ENCODE measurements at places on chromosomes 4 and X.

DNA sequence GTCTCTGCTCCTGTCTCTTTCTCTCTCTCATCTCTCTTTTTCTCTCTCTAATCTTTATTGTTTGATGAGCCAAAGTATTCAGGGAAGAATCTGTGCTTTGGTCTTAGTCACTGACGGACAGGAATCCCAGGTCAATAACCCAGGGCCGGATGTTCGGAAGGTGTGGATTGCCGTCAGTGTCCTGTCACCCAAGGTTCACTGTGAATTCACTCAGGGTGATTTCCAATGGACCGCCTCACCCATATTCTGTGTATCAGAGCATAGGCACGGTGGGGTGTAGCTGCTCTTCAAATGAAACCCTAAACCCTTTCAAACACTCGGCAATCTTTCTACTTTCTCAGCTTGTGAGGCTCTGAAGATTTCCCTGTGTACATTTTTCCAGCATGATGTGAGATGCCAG is 144.6 kb upstream of the GPC4 start:
- no peak for DNase-seq

DNA sequence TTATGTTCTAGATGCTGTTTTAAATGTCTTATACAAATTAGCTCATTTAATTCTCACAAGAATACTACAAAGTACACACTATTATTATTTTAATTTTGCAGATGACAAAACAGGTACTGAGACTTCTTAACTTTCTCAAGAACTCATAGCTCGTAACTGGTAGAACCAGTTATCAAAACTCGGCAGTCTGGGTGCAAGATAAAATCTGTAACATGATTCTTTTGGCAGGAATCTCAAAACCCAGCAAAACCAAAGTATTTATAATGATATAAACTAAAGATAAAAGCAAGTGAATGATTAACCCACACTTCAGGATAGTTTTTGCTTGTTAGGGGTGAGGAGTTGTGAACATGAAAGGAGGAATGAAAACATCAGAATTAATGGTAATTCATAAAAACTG is 27.6 kb downstream of the CLNK start:
- DNase-seq, result no peak

DNA sequence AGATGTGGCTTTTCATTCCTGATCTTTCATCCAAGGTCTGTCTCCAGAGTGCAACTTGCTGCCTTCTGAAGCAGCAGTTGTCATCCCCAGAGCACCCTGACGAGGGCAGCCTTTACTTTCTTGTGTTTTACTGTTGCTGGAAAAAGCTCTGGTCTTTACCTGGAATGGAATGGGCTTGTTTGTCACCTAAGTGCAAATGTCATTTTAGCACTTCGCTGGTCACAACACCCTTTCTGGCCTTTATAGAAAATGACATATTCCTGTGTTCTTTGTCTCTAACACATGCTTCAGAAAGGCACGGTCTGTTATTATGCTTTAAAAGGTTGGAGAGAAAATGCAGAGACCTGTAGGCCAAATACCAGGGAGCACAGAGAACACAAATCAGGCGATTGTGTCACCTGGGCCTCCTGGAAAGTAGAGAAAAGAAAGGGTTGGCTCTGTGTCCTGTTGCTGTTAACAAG is 332.7 kb upstream of the IGFBP7 start:
- no peak for DNase-seq

DNA sequence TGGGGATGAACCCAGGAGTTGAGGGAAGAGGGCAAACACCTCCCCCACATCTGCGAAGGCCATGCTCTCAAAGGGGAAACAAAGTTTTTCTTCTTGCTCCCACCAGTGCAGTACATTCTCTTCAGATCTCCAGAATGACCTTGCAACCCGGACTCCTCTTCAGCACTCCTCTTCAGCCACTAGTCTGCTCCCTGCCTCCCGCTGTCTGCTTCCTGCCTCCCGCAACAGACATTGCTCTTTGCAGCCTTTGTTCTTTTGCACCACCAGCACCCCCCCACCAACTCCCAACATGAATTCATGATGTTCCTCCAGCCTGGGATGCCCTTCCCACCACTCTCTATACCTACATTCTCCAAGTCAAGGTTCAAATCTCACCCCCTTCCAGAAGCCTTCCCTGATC is 32.1 kb downstream of the UTP14A start:
- no peak for DNase-seq

GRCh38 chrX:9495496-9495895 is 30.6 kb downstream of the TBL1X start:
- no peak for DNase-seq

- no peak for DNase-seq
Measured at GRCh38 chrX:1153940-1154339, 58.5 kb downstream of the CRLF2 start.

GRCh38 chr4:69239557-69240168 is 25.1 kb upstream of the UGT2B11 start:
- no peak for DNase-seq

DNA sequence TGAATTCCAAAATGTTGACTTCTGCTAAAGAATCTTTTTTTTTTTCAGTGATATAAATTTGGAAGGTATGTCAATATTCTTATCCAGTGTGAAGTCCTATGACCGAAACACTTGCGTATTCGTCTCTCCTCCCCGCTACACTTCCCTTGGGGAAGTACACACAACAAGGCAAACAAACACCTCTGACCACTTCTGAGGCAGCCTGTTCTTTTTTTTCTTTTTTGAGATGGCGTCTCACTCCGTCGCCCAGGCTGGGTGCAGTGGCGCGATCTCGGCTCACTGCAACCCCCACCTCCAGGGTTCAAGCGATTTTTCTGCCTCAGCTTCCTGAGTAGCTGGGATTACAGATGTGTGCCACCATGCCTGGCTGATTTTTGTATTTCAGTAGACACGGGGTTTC is 78.1 kb upstream of the DHRSX start:
- DNase-seq, result no peak

DNA sequence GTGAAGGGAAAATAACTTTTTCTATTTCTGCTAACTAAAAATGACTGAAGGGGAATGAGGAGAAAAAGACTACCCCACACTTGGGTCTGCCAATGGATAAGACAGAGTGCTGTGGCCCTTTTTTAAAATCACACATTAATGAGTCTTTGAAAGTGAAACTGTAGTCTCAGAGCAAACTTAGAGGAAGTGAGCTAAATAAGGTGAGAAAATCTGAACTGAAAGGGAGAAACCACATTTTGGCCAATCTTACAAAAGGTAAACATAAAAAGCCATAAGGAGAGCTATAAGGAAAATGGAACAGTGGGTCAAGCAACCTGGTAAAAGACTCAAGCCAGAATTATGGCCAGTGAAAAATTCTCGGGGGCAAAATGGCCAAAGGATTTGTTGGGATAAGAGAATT is 755.1 kb upstream of the IGFBP7 start:
- DNase-seq, result no peak

DNA sequence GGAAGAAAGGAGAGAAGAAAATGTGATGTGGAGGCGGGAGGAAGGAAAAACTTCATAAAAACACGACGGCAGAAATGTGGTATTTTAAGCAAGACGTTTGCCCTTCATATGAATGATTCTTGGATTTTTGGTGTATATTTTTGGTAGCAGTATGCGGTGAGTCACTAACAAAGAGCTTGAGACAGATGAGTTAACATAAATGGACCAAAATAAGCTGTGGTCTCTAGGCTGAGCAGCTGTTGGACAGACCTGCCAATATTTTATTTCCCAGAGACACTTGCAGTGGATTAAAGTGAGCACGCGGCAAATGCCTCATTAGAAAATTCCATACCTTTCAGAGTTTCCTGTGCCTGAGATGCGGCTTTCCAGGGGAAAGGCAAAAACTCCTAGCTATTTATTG is 43.1 kb upstream of the RPS6KA3 start:
- DNase-seq, result no peak

GRCh38 chr4:156628858-156629257 is 342.7 kb downstream of the PDGFC start:
- no peak for DNase-seq

- no peak for DNase-seq
Measured at GRCh38 chr4:129046055-129046959, 47.0 kb downstream of the SCLT1 start.

- DNase-seq, result no peak
Measured at GRCh38 chrX:115427861-115428410, 133.0 kb upstream of the PLS3 start.

DNA sequence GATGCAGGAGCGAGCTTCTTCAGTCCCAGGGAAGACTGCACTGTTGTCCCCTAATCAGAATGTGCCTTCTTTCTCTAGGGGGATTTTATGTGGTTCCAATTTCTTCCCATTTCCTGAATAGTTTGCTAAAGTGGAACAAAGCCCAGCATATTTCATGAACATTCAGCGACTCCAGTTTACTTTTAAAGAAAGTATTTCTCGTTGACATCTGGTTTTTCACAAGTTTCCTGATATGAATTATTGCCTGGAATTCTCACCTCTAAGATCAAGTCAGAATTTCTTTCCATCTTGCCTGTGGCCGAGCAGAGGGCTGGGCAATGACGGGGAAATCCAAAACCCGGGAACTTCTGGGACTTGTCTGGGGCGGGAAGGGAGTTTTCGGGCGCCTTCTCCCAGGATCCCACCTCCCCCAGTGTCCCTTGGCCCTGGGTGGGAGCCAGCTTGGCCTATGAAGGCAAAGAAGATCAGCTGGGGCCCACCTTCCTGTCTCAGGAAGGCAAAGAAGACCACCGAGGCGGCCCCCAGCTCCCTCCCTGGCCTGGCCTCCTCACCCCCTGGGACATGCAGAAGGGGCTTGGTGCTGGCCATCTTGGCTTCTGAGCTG is 15.4 kb downstream of the SORCS2 start:
- no peak for DNase-seq

GRCh38 chrX:48940404-48940955 is 16.9 kb downstream of the OTUD5 start:
- DNase-seq, result no peak

GRCh38 chrX:136694431-136695087 is 46.6 kb downstream of the CD40LG start:
- no peak for DNase-seq

DNA sequence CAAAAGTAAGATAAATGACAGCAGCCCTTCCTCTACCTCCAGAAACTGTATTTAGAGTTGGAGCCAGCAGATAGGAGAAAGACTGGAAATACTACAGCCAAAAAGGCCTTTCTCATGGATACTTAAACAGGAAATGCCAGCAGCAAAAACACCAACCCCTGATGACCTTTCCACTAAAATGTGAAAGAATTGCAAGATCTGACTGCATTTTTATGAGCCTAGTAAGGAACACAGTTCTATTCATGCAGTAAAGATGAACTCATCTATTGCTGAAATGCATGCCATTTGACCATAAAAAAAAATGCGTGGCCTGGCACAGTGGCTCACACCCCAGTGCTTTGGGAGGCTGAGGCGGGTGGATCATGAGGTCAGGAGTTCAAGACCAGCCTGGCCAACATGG is 19.9 kb downstream of the ABCG2 start:
- no peak for DNase-seq

DNA sequence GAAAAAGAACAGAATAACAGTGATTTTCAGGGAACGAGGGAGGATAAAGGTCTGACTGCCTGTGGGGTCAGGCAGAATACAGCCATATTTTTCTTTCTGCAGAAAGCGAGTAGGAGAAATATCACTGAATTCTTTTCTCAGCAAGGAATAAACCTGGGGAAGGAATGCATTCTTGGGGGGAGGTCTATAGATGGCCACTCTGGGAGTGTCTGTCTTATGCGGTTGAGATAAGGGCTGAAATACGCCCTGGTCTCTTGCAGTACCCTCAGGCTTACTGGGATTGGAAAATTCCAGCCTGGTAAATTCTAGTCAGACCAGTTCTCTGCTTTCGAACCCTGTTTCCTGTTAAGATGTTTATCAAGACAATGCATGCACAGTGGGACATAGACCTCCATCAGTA is 26.3 kb downstream of the CNGA1 start:
- no peak for DNase-seq

DNA sequence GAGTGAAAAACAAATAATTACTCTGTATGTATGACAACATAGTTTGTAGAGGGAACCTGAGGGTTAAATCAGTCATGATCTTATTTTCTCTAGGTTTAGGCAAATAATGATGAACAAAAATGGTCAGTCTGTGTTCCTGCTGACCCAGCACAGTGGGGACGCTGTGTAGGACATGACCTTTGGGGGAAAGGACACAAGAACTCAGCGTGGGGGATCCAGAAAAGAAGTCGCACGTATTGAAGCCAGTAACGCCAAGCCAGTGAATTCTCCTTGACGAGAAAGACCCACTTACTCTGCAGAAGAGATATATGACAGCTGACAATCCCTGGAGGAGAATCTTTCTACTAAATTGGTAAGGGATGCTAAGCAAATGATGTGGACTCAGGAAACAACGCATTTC is 36.6 kb downstream of the HELT start:
- no peak for DNase-seq

- DNase-seq, result peak; percentile 5
Measured at GRCh38 chr4:153221783-153222706, 17.8 kb downstream of the TRIM2 start.

GRCh38 chr4:171583790-171584189 is 229.4 kb upstream of the GALNTL6 start:
- no peak for DNase-seq

DNA sequence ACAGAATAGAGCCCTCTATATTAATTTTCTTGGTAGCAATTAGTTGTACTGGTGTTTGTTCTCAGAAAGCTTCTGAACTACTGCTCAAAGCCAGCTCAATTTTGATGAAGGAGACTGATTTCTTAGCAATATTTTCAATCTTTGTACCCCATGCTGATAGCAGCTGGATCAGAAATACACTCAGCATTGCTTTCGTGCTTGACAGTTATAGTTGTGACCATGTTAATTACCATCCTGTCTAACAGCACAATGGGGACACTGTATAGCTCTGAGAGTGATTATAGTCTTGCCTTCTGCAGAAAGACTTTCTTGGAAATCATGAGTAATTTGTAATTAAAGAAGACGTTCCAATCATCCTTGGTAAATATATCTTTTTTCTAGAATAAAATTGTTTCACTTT is 79.7 kb upstream of the GNPDA2 start:
- no peak for DNase-seq

- no peak for DNase-seq
Measured at GRCh38 chr4:155885666-155886065, 17.8 kb upstream of the TDO2 start.

GRCh38 chr4:56134266-56134665 is 185.5 kb downstream of the CEP135 start:
- DNase-seq, result no peak

DNA sequence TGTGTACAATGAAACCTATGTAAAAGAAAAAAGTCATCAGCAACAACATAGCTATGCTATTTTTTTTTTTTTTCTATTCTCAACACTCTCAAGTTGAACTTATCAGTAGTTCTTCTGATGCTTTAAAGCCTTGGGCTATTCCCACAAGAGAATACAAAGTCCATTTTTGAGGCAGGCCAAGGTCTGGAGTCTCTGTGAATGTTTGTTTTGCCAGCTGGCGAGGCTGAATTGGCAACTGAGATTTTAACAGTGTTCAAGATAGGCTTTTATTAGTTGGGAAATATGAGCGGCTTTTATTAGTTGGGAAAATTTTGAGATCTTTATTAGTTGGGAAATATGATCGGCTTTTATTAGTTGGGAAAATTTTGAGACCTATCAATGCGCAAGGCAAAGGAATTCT is 336.6 kb downstream of the SLITRK2 start:
- DNase-seq, result no peak

- DNase-seq, result no peak
Measured at GRCh38 chr4:158056689-158057245, 116.1 kb downstream of the GASK1B start.

All from activated gamma-delta T cell treated with Interleukin-2 at 50 U/mL for 16 hours (primary cell).